ENCODE measurements at places on chromosomes 7 and 10. TPM values are rescaled to one million over a fixed set of nuclear protein-coding genes. Genes with fewer than 3 reads are reported as not detected.

DNA sequence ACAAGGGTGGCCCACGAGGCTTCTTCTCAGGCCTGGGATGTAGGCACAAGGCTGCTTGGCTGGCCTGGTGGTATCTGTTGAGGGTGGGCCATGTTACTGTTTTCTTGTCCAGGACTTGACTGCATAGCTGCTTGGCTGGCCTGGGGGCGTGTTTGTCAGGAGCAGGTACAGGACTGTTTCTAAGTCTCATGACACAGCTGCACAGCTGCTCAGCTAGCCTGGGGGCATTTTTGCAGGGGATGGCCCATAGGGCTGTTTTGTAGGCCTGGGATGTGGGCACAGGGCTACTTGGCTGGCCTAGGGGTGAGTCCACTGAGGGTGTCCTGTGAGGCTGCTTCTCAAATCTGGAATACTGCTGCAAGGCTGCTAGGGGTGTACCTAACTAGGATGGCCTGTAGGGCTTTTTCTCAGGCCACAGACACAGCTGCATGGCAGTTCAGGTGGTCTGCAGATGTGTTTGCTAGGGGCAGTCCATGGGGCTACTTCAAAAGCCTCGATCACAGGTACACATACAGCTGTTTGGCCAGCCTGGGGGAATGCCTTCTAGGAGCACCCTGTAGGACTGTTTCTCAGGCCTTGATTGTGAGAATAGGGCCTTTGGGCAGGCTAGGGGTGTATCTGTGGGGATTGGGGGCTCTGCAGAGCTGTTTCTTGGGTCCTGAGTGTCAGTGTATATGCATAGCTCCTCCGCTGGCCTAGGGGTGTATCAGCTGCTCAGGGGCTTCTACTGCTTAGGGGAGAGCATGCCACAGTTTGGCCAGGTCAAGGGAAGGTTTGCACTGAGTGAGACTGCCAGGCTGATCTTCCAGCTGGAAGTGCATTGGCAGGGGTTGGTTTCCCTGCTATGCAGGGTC is 26.6 kb upstream of the PLA2G12B start:
- DNase-seq = no peak
- no peak overlapping the region for H3K27ac ChIP-seq
- no peaks in the 10 kb centered on the region for H3K27me3 ChIP-seq
- H3K36me3 ChIP-seq = peaks cover 7% of the 10 kb centered on the region
- no peaks in the 10 kb centered on the region for H3K4me1 ChIP-seq
- no peak overlapping the region for H3K4me3 ChIP-seq

GJD4 gene
- total RNA-seq = not detected

DNA sequence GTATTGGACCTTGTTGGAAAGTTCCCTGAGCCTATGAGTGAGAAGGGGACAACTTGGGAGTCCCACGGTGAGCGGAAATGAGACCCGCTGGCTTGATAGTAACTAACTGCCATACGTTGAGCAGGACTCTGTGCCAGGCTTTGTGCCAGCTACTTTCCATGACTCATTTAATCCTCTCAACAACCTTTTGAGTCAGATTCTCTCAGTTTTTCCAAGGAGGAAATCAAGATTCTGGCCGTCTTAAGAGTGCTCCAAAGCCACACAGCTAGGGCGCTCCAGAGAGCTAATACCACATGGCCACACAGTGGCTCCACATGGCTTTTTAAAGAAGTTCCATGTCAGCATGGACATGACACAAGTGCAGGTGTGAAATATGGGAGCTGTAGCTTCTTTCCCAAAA is 55.7 kb downstream of the NOD1 start:
- no peak for DNase-seq
- H3K4me3 ChIP-seq = no peak overlapping the region
- no peak overlapping the region for H3K27ac ChIP-seq
- no peaks in the 10 kb centered on the region for H3K27me3 ChIP-seq
- peaks cover under 1% of the 10 kb centered on the region for H3K4me1 ChIP-seq

CLDN12 gene
- 4.1 TPM for total RNA-seq

- no peak overlapping the region for H3K4me3 ChIP-seq
- no peak overlapping the region for H3K27ac ChIP-seq
- DNase-seq = no peak
- H3K36me3 ChIP-seq = no peaks in the 10 kb centered on the region
These were observed 540.3 kb downstream of the INHBA start for GRCh38 chr7:41162612-41163011.

DNA sequence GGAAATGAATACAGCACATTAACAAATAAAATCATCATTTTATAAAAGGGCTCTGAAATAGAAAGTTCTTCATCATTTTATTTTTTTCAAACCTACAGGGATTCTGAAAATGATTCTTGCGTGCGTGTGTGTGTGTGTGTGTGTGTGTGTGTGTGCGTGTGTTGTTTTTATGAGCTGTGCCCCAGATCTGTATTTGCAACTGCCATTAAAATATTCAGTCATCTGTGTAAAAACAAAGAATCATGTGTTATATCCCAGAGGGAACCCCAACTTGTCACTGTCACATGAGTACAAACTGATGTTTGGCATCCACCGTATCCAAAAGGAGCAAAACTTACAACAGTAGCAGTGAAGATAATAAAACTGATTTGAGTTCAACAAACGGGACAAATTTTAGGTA is 635.4 kb upstream of the PFKP start:
- H3K27ac ChIP-seq = no peak overlapping the region
- H3K4me1 ChIP-seq = no peaks in the 10 kb centered on the region
- H3K36me3 ChIP-seq = no peaks in the 10 kb centered on the region
- no peaks in the 10 kb centered on the region for H3K27me3 ChIP-seq
- H3K4me3 ChIP-seq = no peak overlapping the region

DNA sequence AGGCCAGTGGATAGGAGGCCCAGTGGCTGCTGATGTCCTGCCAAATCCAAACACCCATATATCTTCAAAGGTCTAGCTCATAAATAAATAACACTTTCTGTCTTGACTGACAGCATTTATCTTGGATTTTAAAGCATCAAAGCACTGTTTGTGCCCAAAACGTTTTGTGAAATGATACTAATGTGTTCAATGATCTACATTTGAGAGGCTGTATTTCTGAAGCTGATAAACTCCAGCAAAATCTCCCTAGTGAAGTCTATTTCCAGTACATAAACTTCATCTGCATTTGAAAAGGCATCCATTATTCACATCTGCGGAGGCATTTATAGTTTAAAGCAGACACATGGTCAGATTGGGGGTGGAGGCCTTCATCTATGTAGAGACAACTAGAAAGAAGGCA is 276.3 kb downstream of the HPSE2 start:
- no peaks in the 10 kb centered on the region for H3K27me3 ChIP-seq
- no peaks in the 10 kb centered on the region for H3K4me1 ChIP-seq
- H3K4me3 ChIP-seq = no peak overlapping the region
- no peak overlapping the region for H3K27ac ChIP-seq

GRCh38 chr10:12348870-12349628 is at the start of gene CAMK1D:
Gene CAMK1D, plus strand, starts transcription at chr10:12349547.
- H3K27me3 ChIP-seq = no peaks in the 10 kb centered on the region
- peak within 1 kb of the TSS; percentile 98 for H3K27ac ChIP-seq

GRCh38 chr7:24576171-24577025 is 3.1 kb downstream of the PALS2 start:
- H3K4me3 ChIP-seq = peak overlapping the region; percentile 43
- peak overlapping the region; percentile 47 for H3K27ac ChIP-seq
- H3K27me3 ChIP-seq = peaks cover 8% of the 10 kb centered on the region
- H3K4me1 ChIP-seq = peaks cover 35% of the 10 kb centered on the region
- DNase-seq = no peak
